ENCODE measurements at places on chromosomes 16 and 17.

GRCh38 chr17:10447026-10447931 lies 22.1 kb downstream of the MYH4 start:
- no peak for DNase-seq

- DNase-seq: no peak
Measured at GRCh38 chr16:1301562-1301961, 7.9 kb upstream of the UBE2I start.

DNA sequence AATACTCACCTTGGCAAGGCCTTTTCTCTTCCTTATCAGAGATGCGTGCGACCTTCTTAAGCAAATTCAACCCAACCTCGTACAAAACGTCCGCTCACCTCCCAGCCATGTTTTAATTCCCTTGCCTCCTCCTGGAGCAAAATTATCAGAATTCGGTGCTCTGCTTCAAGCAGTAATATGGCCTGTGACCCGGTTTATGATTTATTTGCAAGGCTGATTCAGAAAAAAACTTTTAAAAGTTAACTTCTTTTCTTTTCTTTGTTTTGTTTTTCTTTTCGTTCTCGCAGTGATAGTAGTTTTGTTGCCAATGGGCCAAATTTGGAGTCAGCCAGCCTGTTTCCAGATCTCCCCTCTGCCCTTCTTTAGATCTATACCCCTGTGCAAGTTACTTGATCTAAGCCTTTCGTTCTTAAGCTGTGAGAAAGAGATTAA lies at the start of gene PHLPP2:
TSS of gene PHLPP2 (minus strand) at position 382 of the 432 bp plus-strand sequence. CDS start 9,906 bp downstream, outside the sequence.
- no peak for DNase-seq

- no peak for DNase-seq
Measured at GRCh38 chr17:1060991-1061390, 64.1 kb downstream of the TIMM22 start.

DNA sequence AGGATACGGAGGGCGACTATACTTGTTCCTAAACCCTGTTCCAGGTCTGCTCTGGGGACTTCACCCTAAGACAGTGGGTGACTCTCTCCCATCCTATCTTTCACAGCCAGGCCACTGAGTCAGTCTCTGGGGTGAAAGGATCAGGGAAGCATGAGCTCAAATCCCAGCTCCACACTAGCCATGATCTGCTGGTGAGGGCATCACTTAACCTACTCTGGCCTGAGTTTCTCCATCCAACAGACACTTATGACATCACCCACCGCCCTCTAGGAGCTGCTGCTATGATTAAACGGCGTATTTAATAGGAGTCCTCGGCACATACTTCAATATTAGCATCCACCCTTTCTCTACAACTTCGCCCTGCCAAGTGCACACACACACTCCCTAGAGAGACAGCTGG lies 10.1 kb downstream of the GAST start:
- DNase-seq: no peak

DNA sequence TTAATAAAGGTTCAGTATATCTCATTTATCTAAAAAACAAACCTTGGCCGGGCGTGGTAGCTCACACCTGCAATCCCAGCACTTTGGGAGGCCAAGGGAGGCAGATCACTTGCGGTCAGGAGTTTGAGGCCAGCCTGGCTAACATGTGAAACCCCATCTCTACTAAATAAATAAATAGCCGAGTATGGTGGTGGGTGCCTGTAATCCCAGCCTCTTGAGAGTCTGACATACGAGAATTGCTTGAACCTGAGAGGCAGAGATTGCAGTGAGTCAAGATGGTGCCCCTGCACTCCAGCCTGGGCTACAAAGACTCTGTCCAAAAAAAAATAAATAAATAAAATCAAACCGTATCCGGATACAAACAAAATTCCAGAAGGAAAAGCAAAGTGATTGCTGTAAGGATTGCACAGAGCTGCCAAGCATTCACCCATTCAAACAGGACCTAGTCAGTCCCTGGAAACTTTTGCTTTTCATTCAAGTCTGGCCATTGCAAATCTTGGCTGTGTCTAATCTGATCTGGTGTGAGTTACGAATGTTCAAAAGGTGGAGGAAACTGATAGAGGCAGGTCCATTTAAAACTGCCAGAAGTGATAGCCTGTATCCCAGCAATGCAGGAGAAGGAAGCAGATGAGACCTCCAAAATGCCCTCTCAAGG lies 102.5 kb upstream of the CLEC3A start:
- no peak for DNase-seq

- no peak for DNase-seq
Measured at GRCh38 chr17:72492494-72492893, 371.7 kb downstream of the SOX9 start.

DNA sequence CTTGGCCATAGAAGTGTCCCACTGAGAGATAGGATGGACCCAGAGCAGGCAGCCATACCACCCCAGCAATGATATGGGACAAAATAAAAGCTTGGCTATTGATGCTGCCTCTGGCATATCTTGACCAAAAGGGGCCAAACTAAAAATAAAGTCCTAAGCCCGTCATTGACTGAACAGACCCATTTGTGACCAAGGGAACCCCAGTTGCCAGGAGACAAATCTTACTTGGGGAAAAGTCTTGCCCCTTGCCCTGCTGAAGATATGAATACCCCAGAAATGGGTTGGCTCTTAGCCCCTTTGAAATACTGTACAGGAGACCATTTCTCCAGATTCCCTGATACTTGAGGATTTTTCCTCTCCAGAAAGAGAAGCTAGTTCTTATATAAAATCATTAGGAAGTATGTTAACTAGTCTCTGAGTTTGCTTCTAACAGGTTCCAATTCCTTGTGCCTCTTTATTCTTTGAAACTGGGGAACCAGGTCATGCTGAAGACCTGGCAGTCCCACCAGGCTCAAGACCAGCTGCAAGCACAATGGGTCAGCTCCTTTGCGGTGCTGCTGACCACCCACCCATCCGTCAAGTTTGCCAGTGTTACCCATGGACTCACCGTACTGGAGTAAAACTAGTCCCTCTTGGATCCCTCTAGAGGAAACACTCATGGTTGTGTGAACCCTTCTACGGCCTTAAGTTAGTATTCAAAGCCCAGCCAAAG lies 31.0 kb upstream of the LCMT1 start:
- DNase-seq: no peak

GRCh38 chr17:62755141-62755851 lies 52.8 kb downstream of the MARCHF10 start:
- DNase-seq: no peak

DNA sequence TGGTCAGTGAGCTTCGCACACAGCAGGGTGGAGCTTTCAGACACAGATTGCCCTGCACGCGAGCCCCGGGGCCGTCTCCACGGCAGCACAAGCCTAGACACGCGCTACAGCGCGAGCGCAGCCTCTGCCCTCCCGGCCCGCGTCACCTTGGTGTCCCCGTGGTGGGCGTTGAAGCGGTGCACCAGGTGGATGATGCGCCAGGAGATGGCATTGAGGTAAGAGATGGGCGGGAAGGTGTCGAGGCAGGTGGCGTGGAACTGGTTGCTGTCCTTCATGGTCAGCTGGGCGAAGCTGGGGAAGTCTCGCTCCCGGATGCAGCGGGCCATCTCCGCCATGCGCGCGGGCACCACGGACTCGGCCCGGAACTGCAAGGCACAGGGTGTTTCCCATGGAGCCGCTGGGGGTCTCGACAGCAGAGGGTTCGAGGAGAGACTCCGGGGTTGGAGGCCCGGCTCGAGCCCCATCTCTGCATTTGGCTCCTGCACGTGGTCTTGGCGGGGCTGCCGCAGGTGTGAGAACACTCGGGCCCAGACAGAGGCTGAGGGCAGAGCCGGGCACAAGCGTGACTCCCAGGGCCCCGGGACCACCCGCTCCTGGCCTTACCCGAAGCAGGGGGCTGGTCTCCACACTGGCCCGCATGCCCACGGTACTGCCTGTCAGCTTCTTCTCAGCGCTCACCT lies 4.3 kb upstream of the CYBA start:
- DNase-seq: no peak

DNA sequence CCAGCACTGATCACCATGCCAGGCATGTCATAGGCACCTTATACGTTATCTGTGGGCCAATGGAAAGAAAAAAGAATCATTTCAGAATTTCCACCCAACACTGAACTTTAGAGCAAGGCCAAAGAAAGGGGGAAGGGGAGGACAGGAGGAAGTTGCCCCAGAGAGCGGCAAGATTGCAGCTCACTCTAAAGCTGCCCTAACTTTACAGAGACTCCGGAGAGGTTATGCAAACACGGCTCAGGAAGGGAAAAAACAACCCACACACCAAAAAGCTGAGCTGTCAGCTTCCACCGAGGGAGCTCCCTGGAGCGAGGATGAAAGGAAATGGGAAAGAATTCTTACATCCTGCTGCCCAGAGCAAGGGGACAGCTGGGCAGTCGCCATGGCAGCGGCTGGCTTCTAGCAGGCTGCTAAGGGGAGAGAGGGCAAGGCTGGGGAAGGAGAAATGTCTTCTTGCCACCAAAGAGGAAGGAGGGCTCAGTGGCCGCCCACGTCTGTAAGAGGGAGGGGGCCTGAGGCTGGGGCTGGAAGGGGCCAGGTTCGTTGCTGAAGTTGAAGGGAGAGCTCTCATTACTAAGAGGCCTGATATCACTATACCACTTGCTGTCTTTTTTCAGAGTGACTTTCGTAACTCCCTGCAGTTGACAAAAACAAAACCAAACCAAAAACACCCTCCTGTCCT lies 18.2 kb downstream of the COTL1 start:
- peak; percentile 38 for DNase-seq

DNA sequence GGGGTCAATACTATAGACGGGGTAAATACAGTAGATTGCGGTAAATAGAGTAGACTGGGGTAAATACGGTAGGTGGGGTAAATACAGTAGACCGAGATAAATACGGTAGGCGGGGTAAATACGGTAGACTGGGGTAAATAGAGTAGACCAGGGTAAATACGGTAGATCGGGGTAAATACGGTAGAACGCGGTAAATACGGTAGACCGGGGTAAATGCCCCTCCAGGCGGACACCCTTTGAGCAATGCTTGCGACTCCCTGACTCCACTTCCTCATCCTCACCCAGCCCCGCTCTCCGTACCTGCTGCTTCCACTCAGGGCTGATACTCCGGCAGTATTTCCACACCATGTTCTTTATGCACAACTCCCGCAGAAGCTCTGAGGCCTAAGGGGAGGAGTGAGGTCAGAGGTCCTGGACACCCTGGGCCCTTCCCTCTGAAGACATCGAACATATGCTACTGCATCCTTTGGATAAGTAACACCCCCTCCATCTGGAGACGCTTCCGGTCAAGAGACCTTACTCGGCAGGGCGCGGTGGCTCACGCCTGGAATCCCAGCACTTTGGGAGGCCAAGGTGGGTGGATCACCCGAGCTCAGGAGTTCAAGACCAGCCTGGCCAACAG lies 13.3 kb upstream of the CRK start:
- no peak for DNase-seq

DNA sequence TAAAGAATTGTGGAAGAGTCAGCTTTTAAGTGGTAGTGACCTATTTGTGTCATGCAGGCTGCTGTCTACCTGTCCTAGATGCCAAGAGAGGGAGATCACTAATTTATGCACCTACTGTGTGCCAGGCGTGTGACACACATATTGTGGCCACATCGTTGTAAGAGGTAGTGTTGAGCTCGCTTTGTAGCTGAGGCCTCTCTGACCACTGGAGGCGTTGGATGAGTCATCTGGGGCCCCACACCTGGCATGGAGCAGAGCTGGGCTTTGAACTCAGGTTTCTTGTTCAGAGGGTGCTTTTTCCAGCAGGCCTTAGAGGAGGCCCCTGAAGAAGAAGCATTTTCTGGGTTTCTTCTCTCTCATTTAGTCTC lies 52.3 kb upstream of the LGALS9 start:
- DNase-seq: no peak

- DNase-seq: no peak
Measured at GRCh38 chr16:70692873-70693671, 7.2 kb upstream of the MTSS2 start.

DNA sequence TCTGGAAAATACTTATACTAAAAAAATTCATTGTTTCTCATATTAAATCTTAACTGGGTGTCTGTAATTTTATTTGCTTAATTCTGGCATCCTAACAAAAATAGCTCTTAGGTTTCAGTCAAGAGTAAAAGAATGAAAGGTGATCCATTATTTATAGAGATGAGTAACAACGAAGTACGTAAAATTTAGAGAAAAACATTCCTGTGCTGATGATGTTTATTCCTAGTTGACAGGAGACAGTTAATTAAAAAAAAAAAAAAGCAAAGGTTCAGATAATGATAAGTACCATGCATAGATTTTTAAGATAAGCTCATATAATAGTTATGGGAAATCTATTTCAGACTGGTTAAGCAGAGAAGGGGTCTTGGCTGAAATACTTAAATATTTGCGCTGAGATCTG lies 50.8 kb downstream of the ABCA9 start:
- no peak for DNase-seq

DNA sequence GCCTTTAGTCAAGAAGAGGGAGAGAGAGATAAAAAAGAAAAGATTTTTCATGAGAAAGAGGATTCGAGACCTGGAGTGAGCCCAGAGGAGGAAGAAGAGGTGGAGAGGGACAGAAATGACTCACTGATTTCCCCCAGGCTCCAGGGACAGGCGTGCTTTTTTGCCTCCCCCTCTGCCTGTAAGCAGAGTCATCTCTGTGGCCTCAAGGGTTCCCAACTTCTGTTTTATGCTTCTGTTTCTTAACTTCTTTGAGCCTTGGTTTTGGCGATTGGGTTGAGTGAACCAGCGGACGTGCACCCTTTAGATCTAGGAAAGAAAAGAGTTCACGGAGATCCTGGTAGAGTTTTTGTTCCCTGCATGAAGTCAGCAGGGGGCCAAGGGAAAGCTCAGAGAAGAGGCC lies 147.9 kb upstream of the NOL11 start:
- no peak for DNase-seq

GRCh38 chr16:10383626-10384025 lies 2.2 kb upstream of the ATF7IP2 start:
- DNase-seq: no peak

DNA sequence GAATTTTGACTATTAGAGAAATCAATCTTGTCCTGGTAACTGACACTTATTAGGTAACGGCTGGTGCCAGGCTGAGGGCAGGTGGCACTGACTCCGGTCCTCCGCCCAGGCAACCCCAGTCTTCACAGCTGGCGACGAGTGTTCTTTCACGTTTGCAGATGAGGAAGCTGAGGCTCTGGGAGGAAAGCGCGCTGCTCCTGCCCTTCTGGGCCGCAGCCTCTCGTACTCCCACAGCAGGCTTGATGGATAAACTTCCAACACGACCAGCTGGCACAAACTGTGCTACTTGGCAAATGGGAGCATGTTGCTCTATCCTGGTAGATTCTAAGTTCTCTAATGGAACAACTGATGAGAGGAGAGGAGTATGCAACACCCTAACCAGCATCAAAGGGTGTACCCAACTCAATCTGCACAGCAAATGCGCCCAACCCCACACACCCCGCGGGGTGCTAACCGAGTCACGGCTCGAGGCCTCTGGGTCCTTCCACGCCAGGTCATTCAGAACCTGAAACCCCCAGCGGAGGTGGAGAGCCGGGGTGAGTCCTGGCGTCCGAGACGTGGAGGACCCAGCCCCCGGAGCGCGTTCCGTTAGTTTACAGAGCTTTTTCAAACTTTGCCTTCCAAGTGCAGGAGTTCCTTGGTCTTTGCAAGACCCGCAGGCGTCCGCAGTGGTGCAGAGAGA lies 477 bp upstream of the SLC47A1 start:
- DNase-seq: no peak
